H9 (cell line): ENCODE measurements at places on chromosomes 11 and 22. TPM values are rescaled to one million over a fixed set of nuclear protein-coding genes. Genes with fewer than 3 reads are reported as not detected.

Gene DBX1
- total RNA-seq, result 0.15 TPM in 1 of 2 replicates, not detected in the other

Gene SCUBE2
- 1.6 and 1.8 TPM in 2 replicates for total RNA-seq

Gene MUC2
- not detected in 2 replicates for total RNA-seq

GRCh38 chr11:27910186-27910931, 197.6 kb downstream of the KIF18A start:
- H3K4me3 ChIP-seq, result no peak overlapping the region
- no peak for DNase-seq
- H3K27ac ChIP-seq, result no peak overlapping the region

DNA sequence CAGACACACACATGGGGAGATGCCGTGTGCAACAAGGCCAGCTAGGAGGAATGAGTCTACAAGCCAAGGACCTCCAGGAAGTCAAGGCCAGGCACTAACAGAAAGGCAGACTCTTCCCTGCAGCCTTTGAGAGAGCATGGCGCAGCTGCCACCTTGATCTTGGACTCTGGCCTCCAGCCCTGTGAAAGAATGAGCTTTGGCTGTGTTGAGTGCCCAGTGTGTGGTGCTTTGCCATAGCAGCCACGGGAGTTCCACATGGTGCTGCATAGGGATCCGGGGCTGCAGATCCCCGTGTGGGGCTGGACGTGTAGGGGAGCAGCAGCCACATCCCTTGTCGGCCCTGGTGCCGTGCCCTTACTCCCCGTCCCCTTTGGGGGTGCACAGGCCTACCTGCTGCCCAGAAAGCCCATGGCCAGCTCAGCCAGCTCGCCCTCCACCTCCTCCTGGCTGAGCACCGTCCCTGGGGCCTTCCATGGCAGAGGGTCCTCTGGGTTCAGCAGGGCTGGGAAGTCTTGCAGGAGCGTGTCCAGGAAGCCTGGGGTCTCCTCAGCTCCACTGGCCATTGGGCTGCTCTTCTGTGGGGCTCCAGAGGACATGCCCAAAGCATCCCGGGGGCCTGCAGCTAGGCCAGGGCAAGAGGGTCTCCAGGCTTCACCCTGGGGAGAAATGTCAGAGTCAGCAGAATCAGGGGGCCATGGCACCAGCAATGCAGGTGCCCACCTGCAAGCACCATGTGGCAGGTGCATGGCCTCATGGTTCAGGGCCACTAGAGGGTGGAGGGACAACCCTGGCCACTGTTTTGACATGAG, 7.0 kb downstream of the PPM1F start:
- H3K27me3 ChIP-seq, result no peaks in the 10 kb centered on the region; the same call in 1 of the 2 replicates
- no peak for DNase-seq
- peaks cover 2% of the 10 kb centered on the region; the same call in 1 of the 2 replicates for H3K4me1 ChIP-seq
- no peak overlapping the region for H3K4me3 ChIP-seq
- peaks cover 6% of the 10 kb centered on the region for H3K36me3 ChIP-seq

DNA sequence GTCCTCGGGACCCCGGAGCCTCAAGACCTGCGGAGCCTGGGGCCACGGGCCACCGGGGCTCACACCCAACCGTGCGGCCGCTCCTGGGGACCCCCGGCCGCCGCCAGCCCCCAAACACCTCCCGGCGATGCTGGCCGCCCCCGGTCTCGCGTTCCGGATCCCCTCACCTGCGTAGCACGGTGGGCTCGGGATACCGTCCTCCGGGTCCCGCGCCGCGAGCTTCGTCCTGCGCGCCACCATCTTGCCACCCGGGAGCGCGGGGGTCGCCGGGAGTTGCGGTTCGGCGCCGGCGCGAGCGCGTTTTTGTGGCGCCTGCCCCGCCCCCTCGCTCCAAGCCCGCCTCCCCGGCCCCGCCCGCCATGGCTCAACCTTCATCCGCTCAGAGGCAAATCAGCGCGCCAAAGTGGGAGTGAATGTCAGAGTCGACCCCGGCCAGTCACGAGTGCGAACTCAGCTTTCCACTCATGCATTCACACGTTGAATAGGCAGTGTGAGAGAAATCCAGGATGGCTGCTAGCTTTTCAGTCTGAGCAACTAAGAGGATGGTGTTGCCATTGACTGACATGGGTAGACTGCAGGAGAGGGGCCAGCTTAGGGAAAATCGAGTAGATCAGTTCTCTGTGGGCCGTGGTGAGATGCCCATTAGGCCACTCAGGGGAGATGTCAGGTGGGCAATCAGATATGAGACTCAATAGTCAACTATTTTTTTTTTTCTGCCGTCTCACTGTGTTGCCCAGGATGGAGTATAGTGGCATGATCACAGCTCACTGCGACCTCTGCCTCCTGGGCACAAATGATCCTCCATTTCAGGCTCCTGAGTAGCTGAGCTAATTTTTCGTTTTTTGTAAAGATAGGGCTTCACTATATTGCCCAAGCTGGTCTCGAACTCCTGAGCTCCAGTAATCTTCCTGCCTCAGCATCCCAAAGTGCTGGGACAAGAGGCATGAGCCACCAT, 28.3 kb downstream of the SERHL2 start:
- peak; percentile 75 for DNase-seq
- no peaks in the 10 kb centered on the region for H3K4me1 ChIP-seq
- H3K27me3 ChIP-seq, result no peaks in the 10 kb centered on the region
- H3K27ac ChIP-seq, result no peak overlapping the region

- H3K27me3 ChIP-seq, result peaks cover 1% of the 10 kb centered on the region; the same call in 1 of the 2 replicates
- H3K27ac ChIP-seq, result no peak overlapping the region
- peak; percentile 53 for DNase-seq
Observed at GRCh38 chr11:85809863-85810262, 1.1 kb downstream of the SYTL2 start.

- no peaks in the 10 kb centered on the region for H3K27me3 ChIP-seq
- H3K4me1 ChIP-seq, result no peaks in the 10 kb centered on the region; the same call in 1 of the 2 replicates
- peaks cover 13% of the 10 kb centered on the region for H3K36me3 ChIP-seq
- H3K4me3 ChIP-seq, result no peak overlapping the region
Observed at GRCh38 chr22:20531404-20532201, 24.2 kb downstream of the MED15 start.
